ENCODE measurements at places on chromosomes 5 and 9.

DNA sequence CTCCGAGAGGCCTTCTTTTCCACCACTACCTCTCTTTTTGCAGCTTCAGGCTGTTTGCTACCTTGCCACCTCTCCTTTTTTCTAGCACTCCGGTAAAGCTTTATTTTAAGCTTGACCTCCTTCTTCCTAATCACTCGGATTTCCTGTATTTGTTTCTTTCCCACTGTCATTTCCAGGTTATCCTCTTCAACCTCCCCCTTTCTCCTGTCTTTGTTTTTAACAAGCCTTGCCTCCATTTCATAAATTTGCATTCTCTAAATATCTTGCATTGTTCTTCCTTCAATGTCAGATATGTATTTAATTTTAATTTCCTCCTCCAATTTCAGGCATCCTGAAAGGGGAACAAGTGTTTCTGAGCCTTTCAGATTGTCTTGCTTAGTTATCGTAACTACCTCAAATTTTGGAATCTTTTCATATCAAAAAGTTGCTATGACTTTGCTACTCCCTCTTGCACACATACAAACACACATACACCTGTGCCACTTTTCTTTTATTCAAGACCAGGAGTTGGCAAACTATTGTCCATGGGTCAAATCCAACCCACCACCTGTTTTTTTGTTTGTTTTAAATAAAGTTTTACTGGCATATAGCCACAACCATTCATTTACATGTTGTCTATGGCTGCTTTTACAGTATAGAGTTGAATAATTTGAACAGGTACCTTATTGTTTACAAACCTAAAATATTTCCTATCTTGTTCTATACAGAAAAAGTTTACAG lies 22.7 kb downstream of the DPYSL3 start:
- no peak for DNase-seq

DNA sequence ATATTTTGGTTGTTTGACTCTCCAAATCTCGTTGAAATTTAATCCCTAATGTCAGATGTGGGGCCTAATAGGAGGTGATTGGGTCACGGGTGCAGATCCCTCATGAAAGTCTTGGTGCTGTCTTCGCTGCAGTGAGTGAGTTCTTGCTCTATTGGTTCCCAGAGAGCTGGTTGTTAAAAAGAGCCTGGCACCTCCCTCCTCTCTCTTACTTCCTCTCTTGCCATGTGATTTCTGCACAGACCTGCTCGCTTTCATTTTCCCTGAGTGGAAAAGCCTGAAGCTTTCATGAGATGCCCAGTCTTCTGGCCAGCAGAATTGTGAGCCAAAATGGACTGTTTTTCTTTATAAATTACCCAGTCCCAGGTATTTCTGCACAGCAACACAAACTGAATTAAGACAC lies 221.6 kb downstream of the MAT2B start:
- no peak for DNase-seq

DNA sequence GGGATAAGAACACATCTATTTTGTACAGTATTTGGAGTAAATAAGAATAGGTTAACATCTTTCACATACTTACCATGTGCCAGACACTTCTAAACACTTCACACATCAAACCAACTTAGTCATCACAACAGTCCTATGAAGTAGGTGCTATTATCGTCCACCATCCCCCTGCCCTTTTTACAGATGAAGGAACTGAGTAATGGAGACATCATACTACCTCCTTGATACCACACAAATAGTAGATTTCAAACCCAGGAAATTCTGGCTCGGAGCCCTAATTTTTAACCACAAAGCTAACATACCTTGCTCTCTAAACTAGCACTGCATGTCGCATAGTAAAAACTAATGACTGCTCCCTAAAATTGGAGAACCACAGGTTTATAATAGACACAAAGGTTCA lies 4.2 kb upstream of the ZNF366 start:
- DNase-seq: no peak

DNA sequence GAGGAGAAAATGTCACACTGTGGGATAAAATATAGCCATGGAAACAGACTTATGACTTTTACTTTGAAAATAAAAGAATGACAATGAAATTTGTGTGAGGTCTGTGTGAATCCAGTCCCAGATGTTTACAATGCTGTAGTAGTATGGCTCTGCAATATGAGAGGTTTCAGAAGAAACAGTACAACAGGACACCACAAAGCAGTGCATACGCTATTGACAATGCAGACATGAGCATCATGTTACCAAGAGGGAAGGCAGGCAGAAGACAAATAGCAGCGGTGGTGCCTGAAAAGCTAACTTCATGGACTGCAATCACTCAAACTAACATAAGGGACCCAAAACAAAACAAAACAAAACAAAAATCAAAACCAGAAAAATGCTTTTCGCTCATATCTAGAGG lies 1.8 kb downstream of the FGF10 start:
- no peak for DNase-seq

DNA sequence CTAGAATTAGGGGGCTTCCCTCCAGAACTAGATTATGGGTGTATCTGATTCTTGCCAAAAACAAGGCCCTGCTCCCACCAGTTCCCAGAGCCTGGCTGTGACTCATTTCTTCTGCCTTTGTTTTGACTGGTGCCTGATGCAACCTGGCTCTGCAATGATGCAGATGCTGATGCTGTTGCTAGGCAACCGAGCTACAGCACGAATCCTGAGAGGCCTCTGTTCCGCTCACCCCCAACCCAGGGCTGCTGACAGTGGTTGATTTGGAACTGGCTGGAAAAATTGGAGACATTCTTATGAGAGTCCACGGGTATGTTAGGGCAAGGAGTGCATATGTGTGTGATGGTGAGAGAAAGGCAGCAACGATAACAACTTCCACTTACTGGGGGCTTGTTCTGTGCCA lies 100.3 kb downstream of the NSG2 start:
- peak; percentile 18 for DNase-seq

- no peak for DNase-seq
Observed at GRCh38 chr9:137000177-137000930, 4.0 kb upstream of the CLIC3 start.

DNA sequence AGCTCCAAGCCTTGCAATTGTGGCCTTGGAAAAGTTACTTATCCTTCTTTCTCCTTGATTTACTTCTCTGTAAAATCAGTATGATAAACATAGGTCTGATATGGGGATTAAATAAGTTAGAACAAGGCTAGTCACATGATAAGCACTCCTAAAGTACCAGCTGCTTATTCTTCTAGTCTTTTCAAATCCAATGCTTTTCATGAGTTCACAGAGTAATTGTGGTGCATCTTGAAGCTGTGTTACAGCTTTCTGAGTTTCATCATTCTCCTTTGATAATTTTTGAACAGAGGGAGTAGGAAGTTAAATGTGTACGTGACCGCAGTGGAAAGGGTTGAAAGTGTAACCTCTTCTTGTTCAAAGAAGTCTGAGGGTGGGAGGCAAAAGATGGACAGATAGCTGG lies 38.8 kb upstream of the CCDC112 start:
- DNase-seq: no peak

GRCh38 chr9:129385211-129385934 lies 207.3 kb upstream of the IER5L start:
- no peak for DNase-seq

- peak; percentile 30 for DNase-seq
Observed at GRCh38 chr9:113228130-113228665, 6.9 kb downstream of the SLC31A1 start.

DNA sequence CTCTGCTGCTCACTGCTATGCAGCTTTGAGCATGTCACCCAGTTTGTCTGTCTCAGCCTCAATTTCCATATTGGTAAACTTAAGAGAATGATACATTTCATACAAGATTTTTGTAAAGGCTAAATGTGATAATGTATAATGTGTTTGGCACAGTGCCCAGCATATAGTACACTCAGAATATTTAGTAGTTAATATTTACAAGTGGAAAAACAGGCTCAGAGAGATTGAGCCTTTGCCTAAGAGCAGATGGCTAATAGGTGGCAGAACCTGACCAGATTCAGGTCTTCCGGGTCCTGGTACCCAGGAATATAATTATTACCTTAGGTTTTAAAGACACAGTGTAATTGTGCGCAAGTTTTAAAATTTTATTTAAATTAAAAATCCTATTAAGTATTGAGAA lies 46.8 kb upstream of the KIAA1958 start:
- no peak for DNase-seq

GRCh38 chr5:54063817-54064216 lies 246.6 kb downstream of the ARL15 start:
- DNase-seq: no peak

DNA sequence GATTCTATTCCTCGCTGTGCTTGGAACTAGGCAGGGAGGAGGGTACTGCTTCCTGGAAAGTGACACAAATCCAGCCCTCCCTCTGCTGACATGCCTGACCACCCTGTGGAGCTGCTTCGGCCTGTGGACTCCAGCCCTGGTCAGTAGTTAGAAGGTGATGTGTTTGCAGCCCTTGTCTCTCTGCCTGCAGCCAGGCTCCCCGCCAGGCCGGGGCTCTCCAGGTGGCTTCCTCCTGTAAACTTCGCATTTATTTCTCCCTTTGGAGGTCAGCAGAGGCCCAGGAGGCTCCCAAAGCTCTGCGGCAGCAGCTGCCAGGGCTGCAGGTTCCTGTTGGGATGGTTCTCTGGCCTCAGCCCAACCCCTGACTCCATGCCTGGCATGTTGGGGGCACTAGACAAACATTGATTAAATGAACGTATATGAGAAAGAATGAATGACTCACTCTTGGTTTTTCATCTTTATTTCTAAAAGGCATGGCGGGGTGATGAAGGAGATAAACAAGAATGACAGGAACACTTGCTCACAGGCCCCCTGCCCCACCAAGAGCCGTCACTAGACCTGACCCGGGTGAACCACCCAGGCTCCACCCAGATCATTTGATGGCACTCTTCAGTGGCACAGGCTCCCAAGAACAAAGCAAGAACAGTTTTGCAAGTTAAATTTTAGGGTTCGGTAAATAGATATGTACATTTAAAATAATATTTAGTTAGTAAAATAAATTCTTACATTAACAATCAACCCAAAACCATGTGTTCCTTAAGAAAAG lies 8.4 kb upstream of the IRX2 start:
- no peak for DNase-seq

GRCh38 chr5:173925449-173926071 lies 37.4 kb downstream of the CPEB4 start:
- peak; percentile 69 for DNase-seq

DNA sequence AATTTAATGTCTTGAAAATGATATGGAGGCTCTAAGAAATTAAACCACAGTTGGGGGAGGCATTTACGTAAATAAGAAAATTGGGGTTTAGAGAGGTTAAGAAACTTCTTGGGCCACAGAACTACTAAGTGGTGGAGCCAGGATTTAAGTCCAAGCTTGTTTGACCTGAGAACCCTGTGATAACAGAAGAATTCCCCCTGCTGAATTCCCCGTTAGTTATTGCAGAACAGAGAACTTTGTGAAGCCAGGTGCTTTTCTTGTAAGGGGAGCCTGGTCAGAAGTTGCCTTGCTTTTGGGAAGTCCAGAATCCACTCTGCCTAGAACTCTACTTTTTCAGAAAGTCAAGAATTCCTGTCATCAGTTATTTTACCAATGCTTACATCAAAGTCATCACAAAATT lies 309.3 kb upstream of the SEMA6A start:
- DNase-seq: no peak

- no peak for DNase-seq
Observed at GRCh38 chr5:180631549-180632383, 17.6 kb downstream of the FLT4 start.

DNA sequence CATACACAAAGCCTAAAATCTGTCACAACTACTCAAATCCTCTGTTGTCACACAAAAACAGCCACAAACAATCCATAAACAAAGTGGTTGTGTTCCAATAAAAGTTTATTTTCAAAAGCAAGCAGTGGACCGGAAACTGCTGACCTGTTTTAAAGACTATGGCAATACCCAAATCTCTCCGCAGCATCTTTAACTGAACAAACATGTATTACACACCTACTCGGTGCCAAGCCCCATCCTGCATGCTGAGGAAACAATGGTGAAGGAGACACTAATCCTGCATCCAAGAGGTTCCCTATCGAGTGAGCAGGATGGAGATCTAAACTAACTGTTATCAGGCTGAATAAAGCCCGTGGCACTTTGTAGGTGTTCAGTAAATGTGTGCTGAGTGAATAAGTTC lies 11.2 kb downstream of the CDK5RAP2 start:
- DNase-seq: no peak

- peak; percentile 23 for DNase-seq
Observed at GRCh38 chr5:62720031-62720441, 141.4 kb downstream of the LRRC70 start.

DNA sequence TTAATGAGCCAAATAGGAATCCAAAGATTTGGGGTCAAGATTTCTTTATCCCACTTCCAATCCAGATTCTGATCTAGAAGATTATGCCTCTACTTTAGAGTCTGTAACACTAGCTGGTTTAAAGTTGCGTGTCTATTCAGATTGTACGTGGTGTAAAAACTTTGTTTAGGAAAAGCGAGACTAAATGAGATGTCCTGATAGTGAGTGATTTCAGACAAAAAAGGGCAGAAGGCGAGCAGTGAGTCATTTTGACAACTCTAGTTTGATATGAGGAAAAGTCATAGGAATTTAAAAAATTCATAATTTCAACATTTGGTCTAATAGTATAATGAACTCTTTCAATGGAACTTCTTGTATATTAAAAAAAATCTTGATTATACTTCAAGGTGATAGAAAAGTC lies 119.6 kb upstream of the KLF9 start:
- DNase-seq: no peak

DNA sequence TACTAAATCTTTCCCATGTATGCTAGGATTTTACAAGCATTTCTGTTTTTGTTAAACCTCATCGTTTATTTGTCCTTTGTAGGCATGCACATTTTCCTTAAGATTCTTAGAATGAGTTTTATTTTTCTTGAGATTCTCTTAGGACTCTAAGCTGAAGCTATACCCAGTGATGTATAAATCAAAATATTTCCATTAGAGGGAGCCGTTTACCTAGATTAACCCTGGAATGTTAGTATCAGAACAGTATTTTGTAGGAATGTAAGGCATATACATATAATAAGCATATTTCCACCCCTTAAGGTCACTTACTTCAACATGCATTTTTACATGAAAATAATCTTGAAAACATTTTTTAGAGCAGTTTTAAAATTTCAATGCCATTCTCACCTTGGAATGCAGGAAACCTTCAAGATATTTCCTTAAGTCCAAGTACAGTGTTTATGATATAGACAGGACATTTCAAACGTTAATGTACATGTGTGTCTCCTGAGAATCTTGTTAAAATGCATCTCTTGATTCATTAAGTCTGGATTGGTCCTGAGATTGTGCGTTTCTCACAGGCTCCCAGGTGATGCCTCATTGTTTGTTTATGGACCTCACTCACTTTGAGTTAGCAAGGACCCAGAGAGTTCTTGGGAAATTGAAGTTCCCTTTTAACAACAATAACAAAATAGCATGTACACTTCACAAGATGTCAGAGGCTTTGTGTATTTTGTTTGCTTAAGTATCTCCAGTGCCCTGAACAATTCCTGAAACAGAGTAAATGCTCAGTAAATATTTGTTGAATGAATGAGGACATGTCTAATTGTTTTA lies 34.9 kb upstream of the FCHO2 start:
- no peak for DNase-seq
